ENCODE measurements at places on chromosomes 12 and 14.

- DNase-seq: no peak
Observed at GRCh38 chr14:68840454-68840853, 47.6 kb upstream of the ZFP36L1 start.

- DNase-seq: no peak
Observed at GRCh38 chr12:16347391-16348298, at the start of gene MGST1. Gene MGST1, plus strand, starts transcription at chr12:16347645. Its CDS starts 6,608 bp downstream, at chr12:16354253.

DNA sequence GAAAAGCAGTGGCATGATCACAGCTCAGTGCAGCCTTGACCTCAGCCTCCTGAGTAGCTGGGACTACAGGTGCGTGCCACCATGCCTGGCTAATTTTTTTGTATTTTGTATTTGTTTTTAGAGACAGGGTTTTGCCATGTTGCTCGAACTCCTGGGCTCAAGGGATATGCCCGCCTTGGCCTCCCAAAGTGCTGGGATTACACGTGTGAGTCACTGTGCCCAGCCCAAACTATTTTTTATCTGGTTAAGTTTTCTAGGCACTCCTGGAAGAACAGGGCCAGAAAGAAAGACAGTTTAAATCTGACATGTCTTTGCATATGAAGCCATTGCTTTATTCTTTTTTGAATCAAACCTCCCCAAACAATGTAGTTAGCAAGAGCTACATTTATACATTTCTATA is 27.5 kb upstream of the PTGR2 start:
- DNase-seq: no peak

DNA sequence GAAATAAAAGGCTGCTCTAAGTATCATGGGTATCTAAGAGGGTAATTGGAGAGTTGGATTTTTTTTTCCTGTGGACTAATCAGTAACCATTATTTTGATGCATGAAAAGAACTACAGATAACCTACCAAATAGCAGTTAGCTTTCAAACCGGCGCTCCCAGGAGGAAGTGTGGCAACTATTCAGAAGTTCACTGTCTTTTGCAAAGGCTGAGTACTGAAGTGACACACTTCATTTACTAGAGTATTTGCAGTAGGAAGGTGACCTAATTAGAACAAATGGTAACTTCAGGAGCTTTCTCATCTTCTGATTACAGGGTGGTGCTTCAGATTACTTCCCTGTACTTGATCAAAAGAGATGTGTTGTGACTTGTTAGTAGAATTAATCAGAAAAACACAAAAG is 87.7 kb downstream of the PELI2 start:
- no peak for DNase-seq

GRCh38 chr12:94586589-94587259 is 63.6 kb downstream of the TMCC3 start:
- DNase-seq: no peak

DNA sequence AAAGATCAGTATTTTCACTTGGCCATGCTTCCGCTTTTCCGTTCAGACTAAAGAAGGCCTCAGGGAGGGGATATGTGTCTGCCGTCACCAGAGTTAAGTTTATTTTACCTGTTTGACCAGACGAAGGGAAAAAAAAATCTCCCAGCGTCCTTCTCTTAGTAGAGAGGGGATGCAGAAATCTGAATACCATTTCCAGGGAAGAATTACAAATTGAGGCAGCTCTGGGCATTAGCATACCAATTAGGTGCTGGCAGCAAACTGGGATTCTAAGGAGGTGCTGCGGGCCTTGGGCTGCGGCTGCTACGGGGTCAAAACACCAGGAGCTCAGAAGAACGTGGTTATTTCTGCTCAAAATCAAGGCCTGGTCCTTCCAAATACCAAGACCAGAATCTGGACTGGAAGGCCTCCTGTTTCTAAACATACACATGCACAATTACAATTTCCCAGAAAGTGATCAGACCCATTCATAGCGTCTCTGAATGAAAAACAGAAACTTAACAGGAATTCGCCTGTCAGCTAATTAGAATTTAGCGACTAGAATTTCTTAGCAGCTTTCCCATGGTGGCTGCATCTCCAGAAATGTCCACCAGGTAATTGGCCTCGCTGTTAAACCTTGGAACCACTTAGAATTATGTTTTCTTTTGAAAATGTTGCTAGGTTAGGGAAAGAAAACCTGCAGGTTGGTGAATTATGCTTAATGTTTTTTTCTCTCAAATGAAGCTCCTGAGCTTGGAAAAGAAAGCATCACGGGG is 617.0 kb downstream of the VRK1 start:
- no peak for DNase-seq

DNA sequence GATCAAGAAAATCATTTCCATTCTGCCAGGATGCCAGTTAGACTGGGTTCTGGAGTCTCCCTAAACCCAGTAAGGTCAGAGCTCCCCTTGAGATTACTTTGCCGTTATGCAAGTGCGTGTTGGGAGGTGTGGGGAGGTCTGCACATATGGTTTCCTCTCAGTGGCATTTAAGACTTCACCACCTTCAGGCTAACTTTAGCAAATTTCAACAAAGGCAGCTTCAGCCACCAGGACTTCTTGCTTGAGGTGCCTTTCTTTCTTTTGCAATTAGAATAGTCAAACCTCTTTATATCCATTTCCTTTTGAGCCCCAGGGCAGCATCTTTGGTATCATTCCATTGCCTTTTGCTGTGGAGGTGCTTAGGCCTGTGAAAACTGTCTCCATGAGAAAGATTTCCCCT is 117.2 kb upstream of the CCND2 start:
- DNase-seq: no peak

DNA sequence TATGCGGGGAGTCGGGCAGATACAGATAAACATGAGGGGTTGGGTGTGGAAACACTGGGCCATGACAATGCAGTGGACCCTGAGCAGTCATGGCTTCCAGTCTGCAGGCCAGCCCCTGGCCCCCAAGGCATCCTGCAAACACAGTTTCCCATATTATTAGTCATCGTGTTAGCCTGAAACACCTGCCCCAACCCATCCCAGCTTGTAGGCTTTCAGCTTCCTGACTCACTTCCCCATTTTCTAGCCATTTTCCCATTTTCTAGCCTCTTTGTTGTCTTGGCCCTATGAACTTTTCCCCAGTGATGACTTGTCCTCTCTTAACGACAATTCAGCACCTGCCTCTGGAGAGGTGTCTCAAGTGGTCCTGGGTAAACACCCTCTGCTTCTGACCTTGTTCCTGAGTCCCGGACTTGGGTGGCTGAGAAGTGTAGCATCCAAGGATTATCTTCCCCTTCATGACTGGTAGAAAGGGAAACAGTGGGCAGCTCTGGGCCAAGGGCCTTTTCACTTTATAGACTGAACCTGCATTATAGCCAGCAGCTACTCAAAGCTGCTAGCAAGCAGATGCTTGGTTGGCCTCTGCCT is 4.3 kb upstream of the PGF start:
- no peak for DNase-seq
